ENCODE measurements at places on chromosomes 1 and 21. TPM values are rescaled to one million over a fixed set of nuclear protein-coding genes. Genes with fewer than 3 reads are reported as not detected.

The FCRL4 gene
- not detected for total RNA-seq

The HES4 gene
- 14.3 TPM for total RNA-seq

The CD247 gene
- total RNA-seq: not detected

The BTG2 gene
- total RNA-seq: 20.5 TPM

The LRRC38 gene
- total RNA-seq: 0.40 TPM

The MFAP2 gene
- total RNA-seq: 36.8 TPM

The OR2T2 gene
- total RNA-seq: not detected

The MNDA gene
- total RNA-seq: not detected

The IRF6 gene
- 0.44 TPM for total RNA-seq

The JAM2 gene
- 0.79 TPM for total RNA-seq
